Eye (tissue), 1 donor: ENCODE measurements at places on chromosomes 12 and 14.
A peak's percentile ranks its signal among the peaks of the same experiment; 100 is the strongest.

GRCh38 chr12:65792724-65793123 is 31.6 kb upstream of the HMGA2 start:
- DNase-seq = no peak

- peak; percentile 80 for DNase-seq
These were observed 20.9 kb upstream of the ANO2 start for GRCh38 chr12:5965950-5966383.

DNA sequence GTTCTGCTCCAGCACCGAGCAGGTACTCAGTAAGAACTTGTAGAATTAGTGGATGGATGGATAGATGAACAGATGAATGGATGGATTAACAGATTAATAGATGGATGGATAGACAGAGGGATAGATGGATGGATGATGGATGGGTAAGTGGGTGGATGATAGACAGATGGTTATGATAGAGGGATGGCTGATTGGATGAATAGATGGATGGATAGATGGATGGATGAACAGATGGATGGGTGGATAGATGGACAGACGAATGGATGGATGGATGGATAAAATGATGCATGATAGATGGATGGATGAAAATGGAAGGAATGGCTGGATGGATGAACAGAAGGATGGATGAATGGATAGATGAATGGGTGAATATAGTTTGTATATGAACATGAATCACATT is 8.0 kb upstream of the MAP1LC3B2 start:
- no peak for DNase-seq

- no peak for DNase-seq
These were observed 134.3 kb downstream of the MED13L start for GRCh38 chr12:116142936-116143898.

DNA sequence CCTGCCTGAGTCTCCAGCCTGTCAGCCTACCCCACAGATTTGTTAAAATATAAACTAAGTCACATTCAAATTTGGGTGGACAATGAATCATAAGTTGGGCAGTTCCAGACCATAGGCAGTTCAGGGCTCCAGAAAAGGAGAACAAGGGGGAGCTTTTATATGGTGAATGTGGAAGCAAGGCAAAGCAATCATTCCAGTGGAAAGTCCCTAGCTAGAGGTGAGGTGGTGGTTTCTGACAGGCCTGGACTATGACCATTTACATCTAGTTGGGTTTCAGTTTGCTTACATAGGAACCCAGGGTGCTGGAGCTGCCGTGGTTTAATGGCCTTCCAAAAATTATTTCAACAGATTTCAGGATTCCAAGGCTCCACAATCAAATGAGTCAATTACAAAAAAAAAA is 207.3 kb downstream of the AEBP2 start:
- DNase-seq = no peak

GRCh38 chr12:119683413-119683812 is 15.5 kb downstream of the PRKAB1 start:
- DNase-seq = no peak

DNA sequence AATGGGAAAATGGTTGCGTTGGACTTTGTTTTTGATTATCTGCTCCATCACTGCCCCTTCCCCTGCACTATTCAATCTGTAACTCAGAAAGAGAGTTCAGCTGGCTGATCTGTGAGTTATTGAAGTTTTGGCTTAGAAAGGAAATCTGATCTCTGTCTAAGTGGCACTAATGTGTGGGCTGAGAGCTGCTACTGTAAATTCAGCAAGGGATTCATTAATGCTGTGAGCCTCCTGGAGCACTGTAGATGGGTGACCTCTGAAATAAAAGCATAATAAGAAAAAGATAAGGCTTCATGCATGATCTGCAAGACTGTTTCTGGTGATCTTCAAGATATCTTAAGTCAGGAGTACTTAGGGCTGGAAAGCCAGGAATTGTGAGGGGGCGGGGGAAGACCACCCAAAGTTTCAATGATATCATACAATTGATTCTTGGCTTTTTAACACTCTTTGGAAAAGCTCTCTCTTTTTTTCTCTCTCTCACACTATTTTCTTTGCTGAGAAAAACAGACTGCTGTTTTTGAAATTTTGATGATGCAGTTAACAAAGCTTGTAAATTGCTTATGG is 101.1 kb downstream of the C12orf75 start:
- no peak for DNase-seq

DNA sequence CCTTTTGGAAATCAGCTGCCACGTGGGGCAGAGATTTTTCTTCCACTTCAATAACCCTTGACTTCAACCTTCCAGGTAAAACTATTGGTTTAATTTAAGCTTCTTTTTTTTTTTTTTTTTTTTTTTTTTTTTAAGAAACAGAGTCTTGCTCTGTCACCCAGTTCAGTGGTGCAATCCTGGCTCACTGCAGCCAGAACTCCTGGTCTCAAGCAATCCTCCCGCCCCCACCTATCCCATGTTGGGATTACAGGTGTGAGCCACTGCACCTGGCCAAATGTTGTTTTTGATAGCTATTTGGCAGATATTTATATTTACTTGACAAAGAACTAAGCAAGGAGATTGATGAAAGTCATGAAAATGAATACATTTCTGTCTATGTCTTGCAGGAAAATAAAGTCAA is 65.1 kb downstream of the SINHCAF start:
- no peak for DNase-seq

GRCh38 chr12:109762673-109763191 is 49.1 kb downstream of the FAM222A start:
- no peak for DNase-seq

- no peak for DNase-seq
These were observed 28.3 kb downstream of the ZNF664 start for GRCh38 chr12:124001343-124001742.

DNA sequence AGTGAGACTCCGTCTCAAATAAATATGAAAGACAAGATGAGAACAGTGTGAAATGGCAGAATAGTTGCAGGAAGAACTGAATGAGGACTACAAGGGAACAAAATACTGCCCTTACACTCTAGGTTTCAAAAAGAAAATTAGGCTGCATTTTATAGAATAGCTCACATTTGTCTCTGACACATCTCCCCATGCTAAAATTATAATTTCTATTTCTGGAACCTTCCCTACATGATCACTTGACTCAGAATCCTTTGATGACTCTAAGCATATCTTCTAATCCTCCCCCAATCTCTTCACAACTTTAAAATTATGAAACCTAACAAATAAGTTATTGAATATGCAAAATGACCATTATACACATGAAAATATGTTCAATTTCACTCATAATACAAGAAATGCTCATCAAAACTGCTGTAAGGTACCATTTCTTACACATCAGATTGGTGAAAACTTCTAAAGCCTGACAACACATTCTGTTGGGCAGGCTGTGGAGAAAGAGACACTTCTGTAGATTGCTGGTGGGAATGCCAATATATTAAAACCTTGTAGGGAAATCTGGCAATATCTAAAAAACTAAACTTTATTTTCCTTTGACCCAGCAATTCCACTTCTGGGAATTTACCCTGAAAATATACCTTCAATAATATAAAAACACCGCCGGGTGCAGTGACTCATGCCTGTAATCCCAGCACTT is 4.3 kb upstream of the HIGD1C start:
- DNase-seq = no peak

DNA sequence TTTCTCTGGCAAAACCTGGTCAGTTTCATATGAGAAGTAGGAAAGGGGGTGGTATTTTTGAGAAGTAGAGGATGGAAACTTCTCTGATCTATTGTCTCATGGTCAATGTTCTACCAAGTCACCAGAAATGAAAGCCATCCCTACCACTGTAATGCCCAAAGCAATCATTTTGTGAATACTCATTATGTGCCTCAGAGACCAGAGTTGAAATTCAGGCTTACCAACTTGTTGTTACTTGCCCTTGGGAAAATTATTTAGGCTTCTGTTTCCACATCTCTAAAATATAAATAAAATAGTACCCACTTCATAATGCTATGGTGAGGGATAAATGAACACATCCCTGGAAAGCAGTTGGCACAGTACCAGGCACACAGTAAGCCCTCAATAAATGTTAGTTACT is 723.7 kb upstream of the TBX3 start:
- no peak for DNase-seq

DNA sequence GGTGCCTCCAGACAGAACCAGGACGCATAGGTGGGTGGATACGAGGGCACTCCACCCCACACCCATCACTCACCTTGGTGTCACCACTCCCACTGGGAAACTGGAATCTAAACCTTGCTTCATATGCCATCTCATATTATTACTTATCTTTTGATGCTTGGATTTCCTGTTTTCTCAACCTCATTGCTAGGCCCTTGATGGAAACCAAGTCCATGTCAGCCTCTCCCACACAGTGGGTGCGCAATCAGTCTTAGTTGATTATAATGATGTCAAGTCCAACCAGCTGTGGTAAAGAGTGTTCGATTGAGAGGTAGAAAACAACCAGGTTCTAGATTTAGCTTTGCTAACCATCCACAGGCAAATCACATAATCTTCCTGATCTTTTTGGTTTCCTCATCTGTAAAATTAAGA is 584 bp upstream of the DDHD1 start:
- no peak for DNase-seq

- peak; percentile 24 for DNase-seq
These were observed 53.6 kb downstream of the BRMS1L start for GRCh38 chr14:35879654-35880249.
